ENCODE measurements at places on chromosomes 13 and 19.

DNA sequence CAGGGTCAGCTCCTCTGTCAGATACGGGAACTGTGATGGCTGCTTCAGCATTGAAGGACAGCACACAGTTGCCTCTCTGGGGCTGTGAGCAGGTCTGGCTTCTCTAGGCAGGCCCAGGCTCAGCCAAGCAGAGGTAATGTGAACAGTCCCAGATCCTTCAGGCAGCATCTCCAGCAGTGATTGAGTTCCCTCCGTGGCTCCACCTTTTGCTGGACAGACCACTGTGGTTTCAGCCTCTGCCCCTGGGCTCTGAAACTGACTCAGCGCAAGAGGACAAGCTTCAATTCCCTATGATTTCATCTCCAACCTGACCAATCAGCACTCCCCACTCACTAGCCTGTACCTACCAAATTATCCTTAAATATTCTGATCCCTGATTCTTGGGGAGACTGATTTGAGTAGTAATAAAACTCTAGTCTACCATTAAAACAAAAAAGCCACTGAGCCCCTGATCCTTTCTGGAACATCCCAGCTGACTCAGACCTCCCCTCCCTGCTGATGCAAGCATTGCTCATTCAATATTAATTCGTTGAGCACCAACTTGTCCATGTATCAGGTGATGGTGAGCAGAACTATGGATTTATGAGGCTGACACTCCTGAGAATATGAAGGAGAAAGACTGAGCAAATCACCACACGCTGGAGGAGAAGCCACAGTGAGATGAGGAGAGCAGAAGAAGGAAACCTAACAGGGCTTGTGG, 16.7 kb downstream of the GSX1 start:
- no peak for DNase-seq

GRCh38 chr13:25330541-25330940, 29.1 kb downstream of the NUP58 start:
- DNase-seq, result no peak

DNA sequence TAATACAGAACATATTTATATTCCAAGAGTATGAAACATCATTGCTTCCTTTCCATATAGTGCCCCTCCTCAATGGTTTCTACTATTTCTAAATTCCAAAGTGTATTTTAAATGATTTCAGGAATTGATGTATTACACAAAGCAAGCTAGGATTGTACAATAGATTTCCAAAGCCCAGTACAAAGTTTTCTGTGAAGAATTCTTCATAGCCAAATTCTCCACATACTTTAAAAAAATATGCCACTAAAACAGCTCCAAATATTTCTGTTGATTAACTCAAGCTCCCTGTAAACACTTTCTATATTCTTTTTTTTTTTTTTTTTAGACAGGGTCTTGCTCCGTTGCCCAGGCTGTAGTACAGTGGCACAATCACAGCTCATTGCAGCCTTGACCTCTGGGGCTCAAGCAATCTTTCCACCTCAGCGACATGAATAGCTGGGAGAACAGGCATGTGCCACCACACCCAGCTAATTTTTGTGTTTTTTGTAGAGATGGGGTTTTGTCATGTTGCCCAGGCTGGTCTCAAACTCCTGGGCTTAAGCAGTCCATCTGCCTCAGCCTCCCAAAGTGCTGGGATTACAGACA, 50.6 kb downstream of the ELF1 start:
- DNase-seq, result no peak

DNA sequence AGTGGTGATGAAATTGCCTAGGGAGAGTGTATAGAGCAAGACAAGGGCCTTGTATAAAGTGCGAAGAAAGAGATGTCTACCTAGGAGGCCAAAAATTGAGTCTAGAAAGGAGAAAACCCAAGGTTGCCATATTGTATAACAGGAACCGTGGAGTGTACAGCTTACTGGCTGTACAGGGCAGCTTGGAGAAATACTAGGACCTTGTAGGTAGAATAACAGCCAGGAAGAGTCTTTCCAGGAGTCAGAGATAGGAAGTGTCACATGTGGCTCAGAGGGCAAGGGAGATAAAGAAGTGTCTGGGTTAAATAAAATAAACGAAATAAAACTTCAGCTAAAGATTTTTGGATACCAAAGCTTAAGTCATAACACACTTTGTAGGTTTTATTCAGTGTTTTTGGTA, 12.4 kb downstream of the CDK8 start:
- DNase-seq, result no peak

- DNase-seq, result no peak
Observed at GRCh38 chr19:51094696-51095279, 12.1 kb upstream of the KLK14 start.

- no peak for DNase-seq
Observed at GRCh38 chr13:51704399-51705313, 99.3 kb downstream of the DHRS12 start.

- no peak for DNase-seq
Observed at GRCh38 chr13:55937180-55937579, 1203.5 kb upstream of the PRR20A start.

DNA sequence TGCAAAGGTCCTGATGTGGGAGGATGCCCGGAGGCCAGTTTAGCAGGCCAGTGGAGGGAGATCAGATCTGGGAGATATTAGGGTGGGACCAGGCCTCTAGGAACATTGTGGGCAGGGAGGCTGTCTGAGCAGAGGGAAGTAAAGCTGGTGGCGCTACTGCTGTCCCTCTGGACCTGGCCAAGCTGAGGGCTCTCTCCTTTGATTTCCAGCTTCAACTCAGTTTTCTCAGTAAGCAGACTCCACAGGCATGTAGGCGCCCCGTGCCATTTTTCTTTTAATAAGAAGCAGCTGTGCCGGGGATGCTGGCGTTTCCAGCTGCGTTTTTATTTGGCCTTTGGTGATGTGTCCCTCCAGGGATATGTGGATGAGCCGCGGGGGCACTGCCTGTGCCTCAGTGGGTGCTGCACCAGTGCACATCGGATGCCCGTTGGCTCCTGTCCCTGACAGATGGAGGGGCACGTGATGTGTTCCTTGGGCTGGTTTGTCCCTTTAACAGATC, 6.7 kb downstream of the DNM2 start:
- no peak for DNase-seq

DNA sequence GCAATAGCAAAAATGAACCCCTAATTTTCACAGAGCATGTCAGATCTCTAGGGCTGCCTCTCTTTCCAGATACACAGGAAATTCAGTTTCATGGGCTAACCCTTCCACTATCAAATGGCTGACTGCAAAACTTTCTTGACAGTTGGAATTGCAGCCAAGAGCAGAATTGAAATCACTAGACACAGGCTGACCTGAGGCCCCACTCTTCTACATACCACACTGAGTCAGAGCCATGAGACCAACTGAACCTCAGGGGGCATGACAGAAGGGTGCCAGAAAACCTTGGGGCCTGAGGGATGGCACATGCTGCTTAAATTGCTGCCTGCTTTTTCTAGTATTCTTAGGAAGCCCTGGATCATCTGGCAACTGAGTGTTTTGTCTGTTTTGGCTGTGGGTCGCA, 1.7 kb upstream of the DLEU7 start:
- no peak for DNase-seq

- no peak for DNase-seq
Observed at GRCh38 chr19:13104360-13104847, 1.7 kb upstream of the LYL1 start.

GRCh38 chr19:5676772-5677105, 3.6 kb downstream of the MICOS13 start:
- no peak for DNase-seq

DNA sequence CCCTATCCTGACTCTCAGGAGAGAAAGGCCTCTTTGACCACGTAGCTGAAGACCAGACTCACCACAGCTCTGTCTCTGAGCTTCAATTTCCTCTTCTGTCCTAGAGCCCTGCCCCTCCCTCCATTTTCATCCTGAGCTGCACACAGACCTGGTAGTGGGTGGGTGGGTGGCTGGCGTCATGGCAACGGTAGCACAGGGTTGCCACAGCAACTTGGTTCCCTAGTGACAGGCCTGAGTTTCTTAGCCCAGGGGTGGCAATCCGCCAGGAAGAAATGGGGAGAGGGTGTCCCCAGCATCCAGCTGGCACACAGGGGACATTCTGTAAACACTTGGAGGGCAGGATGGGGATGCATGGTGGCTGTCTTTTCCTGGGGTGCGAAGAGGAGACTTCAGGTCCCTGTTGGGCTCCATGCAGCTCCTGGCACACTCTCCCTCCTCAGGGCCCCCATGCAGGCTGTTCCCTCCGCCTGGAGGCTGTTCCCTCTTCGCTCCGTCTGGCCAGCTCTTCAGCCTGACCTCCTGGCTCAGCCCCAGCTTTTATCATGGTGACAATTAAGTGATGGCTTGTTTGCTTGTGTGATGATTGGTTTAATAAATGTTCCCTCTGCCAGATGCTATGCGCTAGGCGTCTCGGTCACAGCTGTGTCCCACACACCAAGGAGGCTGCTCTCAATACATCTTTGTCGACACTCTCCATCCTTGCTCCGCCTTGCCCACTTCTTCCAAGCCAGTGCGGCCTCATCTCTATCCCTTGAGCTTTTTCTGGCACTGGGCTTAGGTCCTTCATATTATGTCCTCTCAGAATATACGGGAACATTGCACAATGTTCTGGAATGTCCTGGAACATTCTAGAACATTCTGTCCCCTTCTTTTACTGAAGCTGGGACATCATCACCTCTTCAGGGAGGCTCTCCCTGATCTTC, 7.4 kb upstream of the KLHL26 start:
- no peak for DNase-seq

- DNase-seq, result no peak
Observed at GRCh38 chr13:104817271-104817670, 1718.2 kb downstream of the EFNB2 start.

GRCh38 chr13:35387682-35388250, 88.7 kb downstream of the MAB21L1 start:
- no peak for DNase-seq

DNA sequence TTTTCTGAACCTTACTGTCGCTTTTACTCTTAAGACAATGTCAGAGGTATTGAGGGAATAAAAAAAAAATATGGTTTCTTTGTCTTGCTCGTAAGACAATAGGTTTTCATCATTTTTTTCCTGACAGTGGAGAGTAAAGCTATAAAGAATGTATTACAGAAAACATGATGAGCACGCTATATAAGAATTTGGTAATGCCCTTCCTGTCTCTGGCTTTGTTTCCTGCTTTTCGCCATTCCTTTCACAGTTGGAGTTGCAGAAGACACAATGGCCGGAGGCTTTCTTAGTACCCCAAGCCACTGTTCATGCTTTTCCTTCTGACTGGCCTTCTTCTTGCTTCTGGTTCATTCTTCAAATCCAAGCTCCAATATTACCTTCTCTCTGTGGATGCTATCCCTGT, 101.0 kb upstream of the DACH1 start:
- DNase-seq, result no peak

DNA sequence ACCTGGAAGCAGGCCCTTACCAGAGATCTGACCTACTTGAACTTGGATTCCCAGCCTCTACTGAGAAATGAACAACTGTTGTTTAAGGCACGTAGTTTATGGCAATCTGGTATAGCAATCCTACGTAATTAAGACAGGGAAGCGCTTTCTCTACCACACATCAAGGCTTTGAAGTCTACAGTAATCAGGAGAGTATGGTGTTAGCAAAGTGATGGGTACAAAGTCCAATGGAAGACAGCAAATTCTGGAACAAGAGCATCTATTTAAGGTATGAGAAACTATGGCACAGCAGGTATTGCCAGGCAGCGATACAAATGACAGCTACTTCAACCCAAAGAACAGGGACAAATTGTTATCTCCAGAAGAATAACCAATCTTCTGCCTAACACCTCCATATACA, 3.1 kb downstream of the ZNF563 start:
- DNase-seq, result no peak

- no peak for DNase-seq
Observed at GRCh38 chr13:97583907-97584497, 150.0 kb downstream of the RAP2A start.

- no peak for DNase-seq
Observed at GRCh38 chr19:5313307-5313706, 27.3 kb downstream of the PTPRS start.

DNA sequence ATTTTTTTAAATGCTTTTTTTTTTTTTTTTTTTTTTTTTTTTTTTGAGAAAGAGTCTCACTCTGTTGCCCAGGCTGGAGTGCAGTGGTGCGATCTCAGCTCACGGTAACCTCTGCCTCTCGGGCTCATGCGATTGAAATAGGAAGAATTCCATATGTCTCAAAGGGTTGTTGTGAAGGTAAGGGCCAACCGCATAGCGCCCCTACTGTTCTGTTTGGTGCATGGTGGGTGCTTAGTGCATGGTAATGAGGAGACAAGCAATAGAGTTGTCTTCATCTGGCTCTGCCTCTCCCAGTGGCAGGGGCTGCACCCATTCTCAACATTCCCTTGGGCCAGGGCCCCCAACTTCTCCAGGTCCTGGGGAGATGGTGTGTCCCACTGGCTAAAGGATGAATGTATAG, 68.7 kb downstream of the RASL11A start:
- no peak for DNase-seq

GRCh38 chr19:7965259-7965841, 21.9 kb upstream of the TIMM44 start:
- no peak for DNase-seq

DNA sequence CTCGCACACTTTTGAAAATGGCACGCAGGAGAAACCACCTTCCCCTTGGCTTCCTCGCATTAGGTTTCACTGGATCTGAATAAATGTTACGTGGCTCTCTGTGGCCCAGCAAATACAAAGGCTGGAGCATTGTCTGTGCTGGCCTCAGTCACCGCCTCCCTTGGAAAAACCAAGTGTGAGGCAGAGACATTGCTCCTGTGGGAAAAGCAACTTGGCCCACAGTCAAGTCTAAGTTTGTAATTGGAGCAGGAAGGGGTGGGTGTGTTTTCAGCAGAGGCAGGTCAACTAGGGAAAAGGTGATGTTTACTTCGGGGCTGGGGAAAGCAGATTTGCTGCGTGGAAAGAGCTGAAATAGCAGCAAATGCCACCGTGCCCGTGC, 101.6 kb downstream of the IRS2 start:
- no peak for DNase-seq

- DNase-seq, result no peak
Observed at GRCh38 chr19:14073925-14074838, 1.6 kb downstream of the MISP3 start.

GRCh38 chr19:54653181-54653809, 9.5 kb upstream of the LILRB4 start:
- no peak for DNase-seq

DNA sequence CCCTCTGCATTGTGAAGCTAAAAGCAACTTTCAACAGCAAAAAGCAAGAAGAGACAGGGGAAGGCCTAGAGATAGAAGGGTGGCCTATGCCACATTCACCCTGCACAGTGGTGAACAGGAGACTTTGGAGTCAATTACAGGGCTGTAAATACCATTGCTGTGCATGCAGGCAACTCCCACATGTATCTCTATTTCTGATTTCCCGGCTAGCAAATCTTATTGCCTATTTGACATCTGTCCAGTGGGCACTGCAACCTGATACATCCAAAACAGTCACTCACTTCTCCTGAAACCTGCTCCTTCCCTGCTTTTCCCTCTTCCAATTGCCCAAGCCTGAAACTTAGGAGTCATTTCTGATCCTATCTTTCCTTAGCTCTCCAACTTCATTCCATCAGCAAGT, 13.4 kb downstream of the RUBCNL start:
- DNase-seq, result no peak

GRCh38 chr13:32127691-32128090, 96.1 kb downstream of the FRY start:
- DNase-seq, result no peak

- DNase-seq, result no peak
Observed at GRCh38 chr19:13729859-13730258, 34.5 kb upstream of the MRI1 start.

Measured in stimulated activated CD8-positive, alpha-beta memory T cell treated with anti-CD3 and anti-CD28 coated beads, Interleukin-4, amount 100 ng/mL, for 1 hour (primary cell).